ENCODE measurements at places on chromosomes 5 and 9. TPM values are rescaled to one million over a fixed set of nuclear protein-coding genes. Genes with fewer than 3 reads are reported as not detected.

The SMIM33 gene
- polyA plus RNA-seq = 0.05 TPM

The DTWD2 gene
- 2.3 TPM for polyA plus RNA-seq

GRCh38 chr9:34400686-34401602 lies 24.2 kb upstream of the MYORG start:
- no peak overlapping the region for H3K27ac ChIP-seq
- no peak overlapping the region for H3K4me3 ChIP-seq
- H3K4me1 ChIP-seq = no peaks in the 10 kb centered on the region
- H3K27me3 ChIP-seq = no peaks in the 10 kb centered on the region

The PCDHA9 gene
- polyA plus RNA-seq = not detected

DNA sequence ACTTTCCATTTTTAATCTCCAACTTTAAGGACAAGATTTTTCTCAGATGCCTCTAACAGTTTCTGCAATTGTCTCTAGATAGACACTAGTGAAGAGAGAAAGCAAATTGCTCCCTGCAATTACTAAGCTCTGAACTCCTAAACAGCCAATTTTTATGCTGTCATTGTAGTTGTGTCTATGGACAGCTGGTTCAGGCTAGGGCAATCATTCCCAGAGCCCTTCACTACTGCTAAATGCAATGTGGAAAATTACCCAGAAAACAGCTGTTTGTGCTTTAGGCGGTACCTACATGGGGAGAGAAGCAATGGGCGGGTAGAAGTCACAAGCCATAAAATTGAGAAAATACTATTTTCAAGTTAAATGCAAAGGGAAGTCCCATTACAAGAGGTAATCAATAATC lies 211.6 kb downstream of the SPOCK1 start:
- no peak overlapping the region for H3K27ac ChIP-seq
- no peaks in the 10 kb centered on the region for H3K4me1 ChIP-seq
- no peak for DNase-seq
- H3K4me3 ChIP-seq = no peak overlapping the region
- no peaks in the 10 kb centered on the region for H3K36me3 ChIP-seq

Measured in thymus (tissue), 14 donors.